Activated T-helper 1 cell treated with anti-CD3 and anti-CD28 coated beads, Interleukin-2, amount 50 U/mL, for 16 hours (primary cell): ENCODE measurements at places on chromosomes 3 and 15.

- peak; percentile 12 for DNase-seq
Observed at GRCh38 chr3:4492208-4493013, 737 bp upstream of the ITPR1 start.

DNA sequence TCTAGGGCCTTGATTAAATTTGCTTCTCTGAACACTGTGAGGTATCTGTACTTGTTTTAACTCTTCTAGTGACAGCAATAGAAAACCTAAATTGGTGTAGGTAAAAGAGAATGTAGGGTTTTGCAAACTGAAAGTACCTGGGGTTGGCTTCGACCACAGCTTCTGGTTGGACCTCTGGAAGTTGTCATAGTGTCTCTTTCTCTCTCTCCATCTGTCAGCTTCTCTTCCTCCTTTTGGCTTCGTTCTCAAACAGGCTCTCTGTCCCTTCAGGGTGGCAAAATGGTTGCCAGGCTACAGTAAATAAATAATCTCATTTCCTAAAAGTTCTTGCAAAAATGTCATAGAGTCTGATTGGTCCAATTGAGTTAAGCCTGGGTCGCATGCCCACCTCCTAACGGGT is 149.3 kb upstream of the CTDSPL start:
- no peak for DNase-seq

GRCh38 chr3:61110576-61110975 is 140.7 kb downstream of the FHIT start:
- DNase-seq: no peak

- no peak for DNase-seq
Observed at GRCh38 chr15:92582206-92582605, 73.4 kb downstream of the FAM174B start.

DNA sequence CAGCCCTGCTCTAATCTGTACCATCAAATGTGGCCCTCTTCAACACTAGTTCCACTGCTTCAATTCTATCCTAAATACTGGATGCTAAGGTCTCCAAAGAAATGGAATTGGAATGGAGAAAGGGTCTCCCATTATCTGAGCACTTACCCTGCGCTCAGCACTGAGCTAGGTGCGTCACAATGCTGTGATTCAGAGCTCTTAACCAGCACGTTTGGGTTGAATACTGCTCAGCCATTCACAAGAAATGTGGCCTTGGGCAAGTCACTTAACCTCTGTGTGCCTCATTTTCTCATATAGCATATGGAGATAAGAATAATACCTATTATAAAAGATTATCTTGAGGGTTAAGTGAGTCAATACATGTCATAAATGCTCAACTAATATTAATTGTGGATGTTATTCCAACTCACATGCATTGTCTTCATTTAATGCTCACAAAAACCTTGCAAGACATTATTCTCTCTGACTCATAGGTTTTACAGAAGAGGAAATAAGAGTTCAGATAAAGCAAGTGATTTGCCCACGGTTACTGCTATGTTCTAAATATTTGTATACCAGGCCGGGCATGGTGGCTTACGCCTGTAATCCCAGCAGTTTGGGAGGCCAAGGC is 27.4 kb upstream of the SRGAP3 start:
- DNase-seq: no peak

DNA sequence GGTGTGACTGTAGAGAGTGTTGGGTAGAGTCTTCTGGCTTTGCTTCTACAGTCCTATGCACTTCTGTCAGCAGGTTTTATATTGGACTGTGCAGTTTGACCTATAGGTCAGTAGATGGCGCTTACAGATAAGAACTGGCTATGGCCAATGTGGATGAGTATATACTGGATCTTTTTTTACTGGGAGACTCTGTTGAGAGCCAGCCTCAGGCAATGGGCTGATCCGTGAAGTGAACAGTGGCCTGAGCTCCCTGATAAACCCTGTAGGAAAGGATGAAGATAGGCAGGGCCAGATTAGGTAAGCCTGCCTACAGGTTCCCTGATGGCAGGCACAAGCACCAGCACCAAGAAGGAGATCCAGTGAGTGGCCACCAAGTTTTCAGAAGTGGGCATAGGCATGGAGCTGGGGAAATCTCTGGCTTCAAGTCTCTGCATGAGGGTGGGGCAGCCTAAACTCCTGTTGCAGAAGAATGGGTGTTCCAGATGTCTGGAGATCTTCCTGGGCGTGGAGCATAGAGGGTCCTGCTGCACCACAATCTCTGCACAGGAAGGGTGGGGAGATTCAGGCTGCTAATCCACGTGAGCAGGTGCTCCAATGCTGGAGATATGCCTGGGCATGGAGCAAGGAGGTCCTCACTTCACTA is 326.0 kb upstream of the SGO1 start:
- no peak for DNase-seq

GRCh38 chr3:56131974-56132590 is 336.2 kb downstream of the ERC2 start:
- no peak for DNase-seq

DNA sequence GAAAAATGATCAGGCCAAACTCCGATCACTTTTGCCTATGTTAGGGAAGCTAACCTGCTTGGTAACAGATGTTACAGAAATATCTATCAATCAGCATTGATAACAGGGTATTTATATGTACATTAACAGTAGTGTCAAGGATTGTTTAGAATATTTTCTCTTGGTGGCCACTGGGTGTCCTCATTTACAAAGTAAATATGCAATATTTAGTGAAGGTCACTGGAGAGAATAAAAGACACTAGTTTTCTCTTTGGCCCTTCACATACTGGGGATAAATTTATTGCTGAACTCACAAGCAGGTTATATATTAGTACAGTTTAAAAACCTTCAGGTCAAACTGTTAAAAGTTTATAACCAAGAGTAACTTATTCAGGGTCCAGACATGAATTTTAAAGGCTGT is 69.0 kb downstream of the TIGIT start:
- DNase-seq: no peak

GRCh38 chr3:87002346-87002745 is 11.4 kb upstream of the VGLL3 start:
- DNase-seq: no peak

DNA sequence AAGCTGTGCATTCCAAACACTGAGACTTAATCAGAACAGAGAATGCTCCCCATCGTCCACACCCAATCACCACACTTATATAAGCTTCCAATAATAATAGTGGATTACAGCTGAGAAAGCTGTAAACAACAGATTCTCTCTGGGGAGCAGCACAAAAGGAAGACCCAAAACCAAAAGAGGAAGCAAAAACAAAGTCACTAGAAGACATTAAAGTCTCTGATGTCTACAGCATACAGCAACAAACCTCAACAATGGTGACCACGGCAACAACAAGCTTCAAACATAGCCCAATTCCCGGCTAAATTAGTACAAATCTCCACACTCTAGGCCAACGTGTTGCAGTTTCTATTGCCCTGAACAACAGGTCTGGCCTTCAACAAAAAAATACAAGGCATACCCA is 37.7 kb downstream of the ZDHHC23 start:
- DNase-seq: no peak

GRCh38 chr3:116200956-116201690 is 244.2 kb downstream of the LSAMP start:
- DNase-seq: no peak

GRCh38 chr3:83523470-83524073 is 1435.2 kb upstream of the CADM2 start:
- DNase-seq: no peak

DNA sequence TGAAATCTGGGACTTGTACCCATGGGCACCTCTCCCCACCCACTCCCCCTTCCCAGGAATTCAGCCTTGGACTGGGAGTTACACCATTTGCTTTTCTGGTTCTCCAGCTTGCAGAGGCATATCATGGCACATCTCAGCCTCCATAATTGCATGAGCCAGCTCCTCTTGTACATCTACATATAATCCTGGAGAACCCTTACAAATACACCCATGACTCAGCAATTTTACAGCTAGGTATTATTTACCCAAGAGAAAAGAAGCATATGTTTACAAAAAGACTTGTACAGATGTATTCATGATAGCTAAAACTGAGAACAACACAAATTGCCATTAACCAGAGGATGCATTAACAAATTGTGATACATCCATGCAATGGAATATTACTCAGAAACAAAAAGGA is 58.4 kb downstream of the RPLP1 start:
- DNase-seq: no peak

DNA sequence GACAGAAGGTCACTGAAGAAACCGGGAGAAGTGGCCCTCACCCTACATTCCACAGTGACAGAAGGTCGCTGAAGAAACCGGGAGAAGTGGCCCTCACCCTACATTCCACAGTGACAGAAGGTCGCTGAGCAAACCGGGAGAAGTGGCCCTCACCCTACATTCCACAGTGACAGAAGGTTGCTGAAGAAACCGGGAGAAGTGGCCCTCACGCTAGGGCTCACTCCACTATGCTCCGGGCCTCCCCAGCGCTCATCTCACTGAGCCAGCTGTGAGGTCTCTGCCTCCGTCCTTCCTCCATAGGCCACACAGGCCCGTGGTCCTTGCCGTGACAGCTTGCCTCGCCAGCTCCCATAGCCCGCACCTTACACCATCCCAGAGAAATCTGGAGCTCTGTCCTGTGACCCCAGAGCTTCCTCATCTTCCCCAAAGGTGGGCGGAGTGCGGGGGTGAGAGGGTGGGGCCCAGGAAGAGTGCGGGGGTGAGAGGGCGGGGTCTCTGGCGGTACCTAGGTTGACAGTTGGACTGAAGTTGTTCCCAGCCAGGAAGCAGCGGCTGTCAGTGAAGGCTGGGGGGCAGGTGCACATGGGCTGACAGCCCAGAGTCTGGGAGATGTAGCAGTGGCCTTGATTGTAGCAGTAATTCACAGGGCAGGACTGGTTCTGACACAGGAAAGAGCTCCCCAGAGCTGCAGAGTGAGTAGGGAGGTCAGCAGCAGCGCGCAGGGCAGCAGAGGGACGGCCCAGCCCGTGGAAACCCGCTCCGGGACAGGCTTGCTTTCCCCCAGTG is 32.0 kb downstream of the MUC20 start:
- DNase-seq: no peak

DNA sequence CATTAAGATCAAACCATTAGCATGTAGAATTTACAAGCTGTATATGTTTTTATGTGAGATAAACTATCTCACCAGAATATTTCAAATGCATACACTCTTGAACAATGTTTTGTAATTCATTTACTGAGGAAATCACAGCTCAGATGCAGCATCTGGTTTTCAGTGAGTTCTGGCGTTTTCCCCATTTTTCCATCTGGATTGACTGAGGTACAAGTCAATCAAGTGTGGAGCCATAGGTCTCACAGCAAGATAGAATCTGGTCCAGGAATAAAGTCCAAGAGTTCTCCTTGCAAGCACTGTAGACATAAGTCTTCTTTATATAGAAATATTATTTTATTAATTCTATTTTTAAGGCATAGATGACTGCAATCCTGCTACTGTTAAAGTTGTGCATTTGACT is 219.3 kb downstream of the ZBBX start:
- no peak for DNase-seq

DNA sequence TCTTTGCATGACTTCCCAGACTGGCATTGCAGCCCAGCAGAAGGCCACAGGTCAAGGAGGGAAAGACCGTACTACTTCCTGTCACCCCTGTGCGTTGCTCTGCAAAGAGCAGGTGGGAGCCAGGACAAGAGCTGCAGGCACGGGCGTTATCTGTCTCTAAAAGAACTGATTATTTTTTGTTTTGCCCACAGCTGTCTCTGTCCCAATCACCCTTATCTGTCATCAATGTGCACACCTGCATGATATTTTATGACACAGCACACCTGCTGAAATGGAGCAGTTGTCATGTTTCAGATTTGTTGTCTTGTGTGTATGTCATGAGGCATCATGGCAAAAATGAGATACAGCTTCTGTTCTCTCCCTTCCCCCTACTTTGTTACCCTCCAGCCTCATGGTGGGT is 58.8 kb downstream of the SLCO3A1 start:
- no peak for DNase-seq

- no peak for DNase-seq
Observed at GRCh38 chr3:43411429-43411828, 125.1 kb downstream of the SNRK start.
